Suppressor macrophage (primary cell): ENCODE measurements at places on chromosomes 13 and 19.

GRCh38 chr13:36981156-36981743, 17.9 kb downstream of the ALG5 start:
- DNase-seq = peak; percentile 77

DNA sequence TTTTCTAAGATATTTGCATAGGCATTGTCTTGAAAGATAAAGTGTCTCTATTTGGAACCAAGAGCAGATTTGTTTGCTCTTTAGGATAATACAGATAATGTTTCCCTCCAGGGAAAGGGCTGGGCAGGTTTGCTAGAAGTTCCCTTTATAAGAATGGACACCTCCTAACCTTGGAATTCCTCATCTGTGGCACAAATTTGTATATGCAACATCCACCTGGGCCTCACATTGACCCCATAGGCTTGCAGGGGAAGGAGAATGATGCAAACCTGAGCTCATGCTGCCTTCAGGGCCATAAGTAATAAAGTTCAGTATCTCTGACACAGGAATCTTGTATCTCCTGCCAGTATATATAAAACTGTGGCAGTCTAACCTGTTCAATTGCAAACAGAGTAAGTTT, 508.4 kb upstream of the MIR17HG start:
- no peak for DNase-seq

GRCh38 chr13:23898101-23898500, 799 bp upstream of the C1QTNF9B start:
- DNase-seq = no peak

GRCh38 chr19:55206664-55207500, 2.4 kb downstream of the PTPRH start:
- DNase-seq = peak; percentile 78

GRCh38 chr13:106376401-106377112, 158.9 kb downstream of the EFNB2 start:
- DNase-seq = peak; percentile 6

DNA sequence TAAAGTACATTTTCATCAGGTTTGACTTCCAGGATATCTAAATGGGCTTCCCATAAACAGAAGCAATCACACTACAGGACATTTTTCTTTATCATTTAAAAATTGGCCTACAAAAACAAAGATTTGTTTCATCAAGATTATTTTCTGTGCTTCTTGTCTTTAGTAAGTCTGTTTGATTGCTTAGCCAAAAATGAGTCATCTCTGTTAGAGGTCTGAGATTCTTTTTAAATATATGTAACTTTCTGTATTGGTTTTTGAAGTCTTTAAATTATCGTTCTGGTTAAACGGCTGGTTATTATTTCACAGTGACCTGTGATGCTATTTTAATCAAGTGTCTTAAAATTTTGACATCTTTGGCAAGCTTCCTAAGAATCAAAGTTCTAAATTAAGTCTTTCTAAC, 62.7 kb downstream of the SLITRK1 start:
- no peak for DNase-seq

- DNase-seq = peak; percentile 55
These were observed 82.5 kb downstream of the AKAP11 start for GRCh38 chr13:42354241-42355091.

DNA sequence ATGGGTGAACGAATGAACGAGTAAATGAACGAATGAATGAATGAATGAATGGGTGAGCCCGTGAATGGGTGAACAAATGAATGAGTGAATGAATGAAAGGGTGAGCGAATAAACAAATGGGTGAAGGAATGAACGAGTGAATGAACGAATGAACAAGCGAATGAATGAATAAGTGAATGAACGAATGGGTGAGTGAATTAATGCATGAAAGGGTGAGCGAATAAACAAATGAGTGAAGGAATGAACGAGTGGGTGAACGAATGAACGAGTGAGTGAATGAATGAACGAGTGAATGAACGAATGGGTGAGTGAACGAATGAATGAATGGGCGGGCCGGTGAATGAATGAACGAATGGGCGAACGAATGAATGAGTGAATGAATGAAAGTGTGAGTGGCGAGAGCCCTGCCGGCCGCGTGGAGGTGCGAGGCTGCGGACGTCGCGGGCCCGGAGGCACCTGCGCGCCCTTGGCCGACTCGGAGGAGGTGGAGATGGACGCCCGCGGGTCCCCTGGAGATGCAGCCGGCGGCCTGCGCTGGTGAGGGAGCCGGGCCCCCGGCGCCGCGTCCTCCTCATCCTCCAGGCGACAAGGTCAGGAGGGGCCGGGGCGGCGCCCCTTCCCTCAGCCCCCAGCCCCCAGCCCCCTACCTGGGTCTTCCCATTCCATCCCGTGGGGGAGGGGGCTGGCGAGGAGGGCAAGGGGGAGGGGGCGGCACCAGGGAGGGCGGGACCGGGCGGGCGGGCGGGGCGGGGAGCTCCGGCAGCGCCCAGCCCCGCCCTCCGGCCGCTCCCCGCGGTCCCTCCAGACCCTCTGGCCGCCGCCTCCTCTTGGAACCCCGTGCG, 15.4 kb downstream of the ANKRD24 start:
- DNase-seq = no peak

- DNase-seq = no peak
These were observed 53.3 kb upstream of the C13orf46 start for GRCh38 chr13:114027046-114027715.

DNA sequence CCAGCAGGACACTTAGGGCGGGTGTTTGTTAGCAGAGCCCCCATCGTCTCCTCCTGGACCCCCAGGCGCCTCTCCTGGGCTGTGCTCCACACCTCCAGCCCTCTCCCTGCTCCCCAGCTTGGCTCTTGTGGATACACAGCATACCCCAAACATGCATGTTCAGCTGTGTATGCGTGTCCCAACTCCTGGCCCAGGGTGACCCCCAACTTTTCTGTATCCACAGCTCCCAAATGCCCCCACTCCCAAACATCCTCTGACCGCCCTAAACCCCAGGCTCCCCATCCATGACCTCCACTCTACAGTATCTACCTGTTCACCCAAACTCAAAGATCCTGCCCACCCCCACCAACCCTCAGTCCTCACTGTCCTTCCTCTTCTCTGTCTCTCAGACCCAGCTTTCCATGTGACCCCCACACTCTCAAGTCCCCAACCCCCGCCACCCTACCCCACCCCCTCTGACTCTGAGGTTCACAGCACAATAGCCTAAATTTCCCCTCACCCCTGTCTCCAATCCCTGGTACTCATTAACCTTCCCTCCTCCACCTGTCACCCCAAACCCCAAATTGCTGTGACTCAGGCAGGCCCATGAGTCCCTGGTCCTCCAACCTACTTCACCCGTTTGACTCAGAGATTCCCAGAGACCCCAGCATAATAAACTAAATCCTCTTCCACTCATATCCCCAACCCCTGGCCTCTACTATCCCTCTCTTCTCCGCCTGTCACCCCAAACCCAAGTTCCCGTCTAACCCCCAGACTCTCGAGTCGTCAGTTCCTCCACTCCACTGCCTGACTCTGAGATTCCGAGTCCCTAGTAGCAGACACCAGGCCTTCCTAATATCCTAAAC, 968 bp downstream of the UBE2M start:
- no peak for DNase-seq

DNA sequence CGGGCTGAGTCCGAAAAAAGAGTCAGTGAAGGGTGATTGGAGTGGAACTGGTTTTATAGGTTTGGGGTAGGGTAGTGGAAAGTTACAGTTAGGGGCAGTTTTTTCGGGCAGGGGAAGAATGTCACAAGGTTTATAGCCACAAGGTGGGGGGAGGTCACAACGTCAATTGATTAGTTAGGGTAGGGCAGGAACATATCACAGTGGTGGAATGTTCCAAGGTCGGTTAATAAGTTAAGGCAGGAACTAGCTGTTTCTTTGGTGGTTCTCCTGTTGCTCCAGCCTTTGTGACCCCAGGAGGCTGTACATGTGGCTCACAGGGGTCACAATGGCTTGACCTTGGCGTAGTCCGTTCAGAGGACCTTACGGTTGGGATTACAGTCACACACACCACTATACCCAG, 20.3 kb downstream of the RDH8 start:
- DNase-seq = no peak

DNA sequence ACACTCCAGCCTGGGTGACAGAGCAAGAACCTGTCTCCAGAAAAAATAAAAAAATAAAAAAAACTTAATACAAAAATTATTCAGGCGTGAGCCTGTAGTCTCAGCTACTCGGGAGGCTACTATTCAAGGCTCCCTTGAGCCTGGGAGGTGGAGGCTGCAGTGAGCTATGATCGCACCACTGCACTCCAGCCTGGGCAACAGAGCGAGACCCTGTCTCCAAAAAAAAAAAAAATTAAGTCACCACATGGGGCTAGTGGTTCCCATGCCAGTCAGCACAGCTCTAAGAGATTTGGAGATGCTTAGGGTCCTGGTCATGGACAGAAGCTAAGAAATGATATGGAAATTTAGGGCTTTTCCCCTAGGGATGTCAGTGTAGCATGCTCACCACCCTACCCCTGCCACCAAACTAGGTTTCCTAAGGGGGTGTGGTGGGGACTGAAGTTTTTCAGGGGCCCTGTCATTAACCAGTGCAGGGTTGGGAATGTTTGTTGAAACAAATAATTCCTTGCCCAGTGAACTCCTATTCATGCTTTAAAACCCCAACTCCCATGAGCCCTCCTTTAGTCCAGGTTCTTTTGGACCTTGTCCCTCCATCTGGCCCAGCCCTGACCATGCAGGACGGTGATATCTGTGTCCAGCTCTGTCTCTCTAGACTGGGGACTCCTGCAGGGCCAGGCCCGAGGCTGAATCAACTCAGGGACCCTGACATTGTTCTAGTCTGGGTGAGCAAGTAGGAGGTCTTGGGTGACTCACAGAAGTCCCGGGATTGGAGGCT, 1.8 kb downstream of the FCHO1 start:
- DNase-seq = no peak

GRCh38 chr13:42967660-42968059, 24.4 kb downstream of the EPSTI1 start:
- no peak for DNase-seq

DNA sequence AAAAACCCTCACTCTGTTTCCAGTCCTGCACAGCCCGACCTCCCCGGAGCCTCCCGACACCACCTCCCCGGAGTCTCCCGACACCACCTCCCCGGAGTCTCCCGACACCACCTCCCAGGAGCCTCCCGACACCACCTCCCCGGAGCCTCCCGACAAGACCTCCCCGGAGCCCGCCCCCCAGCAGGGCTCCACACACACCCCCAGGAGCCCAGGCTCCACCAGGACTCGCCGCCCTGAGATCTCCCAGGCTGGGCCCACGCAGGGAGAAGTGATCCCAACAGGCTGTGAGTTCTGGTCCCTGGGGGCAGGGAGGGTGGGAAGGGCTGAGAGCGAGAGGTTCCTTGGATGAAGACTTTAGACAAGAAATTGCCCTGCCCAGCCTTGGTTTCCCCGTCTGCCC, 5.4 kb downstream of the MADCAM1 start:
- no peak for DNase-seq

DNA sequence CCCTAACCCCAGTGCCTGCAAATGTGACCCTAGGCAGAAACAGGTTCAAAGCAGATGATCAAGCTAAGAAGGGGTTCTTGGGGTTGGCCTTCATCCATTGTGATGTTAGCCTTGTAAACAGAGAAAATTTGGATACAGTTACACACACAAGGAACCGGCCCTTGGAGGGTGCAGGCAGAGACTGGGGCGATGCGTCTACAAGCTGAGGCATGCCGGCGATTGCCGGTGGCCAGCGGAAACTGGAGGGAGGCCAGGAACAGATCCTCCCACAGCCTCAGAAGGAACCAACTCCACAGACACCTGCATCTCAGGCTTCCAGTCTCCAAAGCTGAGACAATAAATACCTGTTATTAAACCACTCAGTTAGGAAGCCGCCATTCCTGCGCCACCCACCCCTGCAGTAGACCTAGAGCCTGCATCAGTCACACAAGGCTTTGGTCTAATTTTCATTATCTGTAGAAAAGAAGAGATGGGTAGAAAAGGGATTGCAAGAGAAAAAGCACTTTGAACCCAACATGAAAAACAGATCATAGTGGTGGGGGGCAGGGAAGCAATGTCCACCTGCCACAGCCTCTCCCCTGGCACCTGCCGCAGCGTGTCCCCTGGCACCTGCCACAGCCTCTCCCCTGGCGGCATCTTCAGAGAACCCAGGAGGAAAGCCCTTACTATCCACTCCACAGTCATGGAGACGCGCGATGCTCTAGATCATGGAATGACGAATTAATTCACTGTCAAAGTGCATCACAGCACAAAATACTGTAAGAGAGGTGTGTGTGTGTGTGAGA, 119.7 kb upstream of the SOX1 start:
- DNase-seq = no peak

GRCh38 chr13:112724788-112725345, 35.0 kb downstream of the ATP11A start:
- DNase-seq = no peak

DNA sequence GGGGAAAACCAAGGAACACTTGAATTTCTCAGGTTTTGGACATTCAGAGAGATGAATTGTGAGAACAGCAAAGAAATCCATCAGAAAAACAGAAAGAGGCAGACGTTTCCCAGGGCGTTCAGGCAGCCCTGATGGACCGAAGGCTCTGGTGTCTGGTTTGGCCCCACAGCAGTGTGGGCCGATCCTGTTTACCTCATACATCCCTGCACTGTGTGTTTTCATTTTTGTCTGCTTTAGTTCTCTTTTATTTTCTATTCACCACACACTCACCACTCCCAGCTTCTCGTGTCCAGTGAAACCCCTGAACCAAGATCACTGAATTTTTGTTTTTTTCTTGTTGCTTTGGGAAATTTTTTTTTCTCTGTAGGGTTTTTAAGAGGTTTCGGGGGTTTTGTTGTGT, 11.9 kb upstream of the WDR18 start:
- no peak for DNase-seq

GRCh38 chr19:45729800-45730290, 851 bp downstream of the FBXO46 start:
- peak; percentile 34 for DNase-seq

- no peak for DNase-seq
These were observed 88.6 kb upstream of the ZNF536 start for GRCh38 chr19:30283556-30283955.

GRCh38 chr13:59776924-59777690, 386.6 kb downstream of the DIAPH3 start:
- DNase-seq = peak; percentile 4

GRCh38 chr19:49873129-49873521, 4.0 kb downstream of the AKT1S1 start:
- no peak for DNase-seq

DNA sequence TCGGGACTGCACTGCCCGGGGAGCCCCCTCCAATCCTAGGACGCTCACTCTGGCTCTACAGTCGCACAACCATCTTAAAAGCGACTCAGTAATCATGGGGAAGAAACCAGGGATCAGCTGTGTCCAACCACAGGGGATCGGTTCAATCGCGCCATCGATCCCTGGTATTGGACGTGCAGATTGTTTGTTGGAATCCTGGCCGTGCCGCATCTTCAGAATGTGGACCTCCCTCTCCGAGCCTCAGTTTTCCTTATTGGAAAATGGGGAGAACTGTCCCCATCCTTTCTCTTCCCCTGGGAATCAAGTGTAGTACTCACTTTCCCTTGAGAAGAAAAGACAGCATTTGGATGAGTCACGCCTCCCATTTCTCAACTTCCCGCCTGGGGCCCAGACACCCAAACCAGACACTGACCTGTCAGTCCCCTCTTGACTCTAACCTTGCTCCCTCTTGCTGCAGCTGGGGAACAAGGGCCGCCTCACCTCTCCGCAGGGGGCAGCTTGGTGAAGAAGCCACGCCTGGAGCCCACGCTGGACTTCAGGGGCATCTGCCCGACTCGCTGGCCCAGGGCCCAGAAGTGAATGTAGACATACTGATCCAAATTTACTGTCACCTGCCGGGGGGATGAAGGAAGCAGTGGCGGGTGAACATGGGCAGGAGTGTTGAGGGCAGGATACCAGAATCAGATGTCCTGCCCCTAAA, 17.6 kb downstream of the EMP3 start:
- no peak for DNase-seq

- peak; percentile 27 for DNase-seq
These were observed 265.2 kb downstream of the KCNRG start for GRCh38 chr13:50280441-50280937.
